ENCODE measurements at places on chromosomes 2 and 18.

GRCh38 chr2:237490795-237491194 lies 3.7 kb downstream of the MLPH start:
- DNase-seq: no peak

- DNase-seq: no peak
These were observed 264.5 kb downstream of the CD226 start for GRCh38 chr18:69683176-69683575.

DNA sequence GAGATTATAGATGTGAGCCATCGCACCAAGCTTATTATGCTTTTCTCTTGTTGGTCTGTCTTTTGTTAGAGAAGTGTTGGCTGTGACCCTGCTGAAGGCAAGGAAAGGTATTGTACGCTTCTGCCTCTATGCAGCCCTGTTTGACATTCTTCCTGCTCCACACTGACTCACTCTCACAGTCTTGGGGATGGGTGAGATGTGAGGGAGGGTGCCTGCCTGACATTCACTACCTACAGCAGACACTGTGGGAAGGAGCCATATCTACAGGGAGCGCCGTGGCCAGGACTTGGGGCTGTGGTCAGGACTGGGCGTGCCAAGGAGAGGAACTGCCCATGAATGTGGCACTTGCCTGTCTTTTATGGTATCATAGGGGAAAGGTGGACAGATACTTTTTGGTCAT lies 43.9 kb upstream of the FHL2 start:
- DNase-seq: no peak

GRCh38 chr2:96207073-96207773 lies 1.4 kb downstream of the STARD7 start:
- DNase-seq: no peak

DNA sequence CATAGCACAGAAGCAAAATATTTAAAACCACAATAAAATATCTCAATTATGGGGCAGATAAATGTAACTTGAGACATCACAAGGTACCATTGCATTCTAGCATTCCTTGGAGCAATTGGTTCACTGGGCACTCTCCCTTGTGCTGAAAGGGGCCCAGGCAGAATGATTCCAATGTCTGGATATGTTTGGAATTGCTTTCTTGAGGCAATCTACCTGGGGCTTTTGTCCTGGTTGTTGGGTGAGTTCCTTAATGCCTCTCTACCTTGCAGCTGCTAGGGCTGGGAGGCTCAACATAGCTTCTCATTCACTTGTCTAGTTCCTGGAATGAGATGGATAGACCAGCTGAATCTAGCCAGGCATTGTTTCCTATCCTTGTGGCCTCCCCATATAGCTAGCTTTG lies 539.6 kb upstream of the FSHR start:
- DNase-seq: no peak

- no peak for DNase-seq
These were observed 45.0 kb downstream of the SLC4A3 start for GRCh38 chr2:219672406-219672805.

- DNase-seq: no peak
These were observed 468.4 kb downstream of the MBD2 start for GRCh38 chr18:53755914-53756609.

DNA sequence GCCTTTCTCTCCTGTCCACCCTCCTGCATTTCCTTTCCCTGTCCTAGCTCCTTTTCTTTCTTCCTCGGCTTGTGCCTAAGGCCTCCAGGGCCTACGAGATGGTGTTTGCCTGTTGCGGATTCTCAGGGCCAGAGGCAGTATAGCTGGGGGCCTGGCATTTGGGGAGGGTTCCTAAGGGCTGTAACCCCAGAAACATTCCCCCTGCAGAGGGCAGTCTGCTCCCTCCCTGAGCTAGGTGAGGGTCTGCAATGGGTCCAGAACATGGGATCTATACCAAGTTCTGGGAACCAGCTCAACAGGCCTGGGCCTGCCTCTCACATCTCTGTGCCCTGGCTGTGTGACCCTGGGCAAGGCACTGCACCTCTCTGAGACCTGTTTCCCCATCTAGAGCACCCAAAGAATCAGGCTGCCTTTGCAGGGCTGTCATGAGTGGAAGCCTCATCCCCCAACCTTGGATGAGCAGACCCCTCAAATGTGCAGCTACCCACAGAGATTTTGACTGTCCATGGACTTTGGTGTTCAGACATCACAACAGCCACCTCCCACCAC lies 97.5 kb downstream of the GLI2 start:
- no peak for DNase-seq
